LoVo (cell line): ENCODE measurements at places on chromosomes 16 and 17.

GRCh38 chr17:75570034-75570676, 17.4 kb upstream of the MYO15B start:
- DNase-seq, result no peak

GRCh38 chr16:19282101-19282500, 3.4 kb upstream of the CLEC19A start:
- no peak for DNase-seq

GRCh38 chr16:14098081-14098480, 27.0 kb downstream of the MRTFB start:
- DNase-seq, result no peak

- no peak for DNase-seq
These were observed 39.1 kb upstream of the ADGRG1 start for GRCh38 chr16:57589374-57589773.

DNA sequence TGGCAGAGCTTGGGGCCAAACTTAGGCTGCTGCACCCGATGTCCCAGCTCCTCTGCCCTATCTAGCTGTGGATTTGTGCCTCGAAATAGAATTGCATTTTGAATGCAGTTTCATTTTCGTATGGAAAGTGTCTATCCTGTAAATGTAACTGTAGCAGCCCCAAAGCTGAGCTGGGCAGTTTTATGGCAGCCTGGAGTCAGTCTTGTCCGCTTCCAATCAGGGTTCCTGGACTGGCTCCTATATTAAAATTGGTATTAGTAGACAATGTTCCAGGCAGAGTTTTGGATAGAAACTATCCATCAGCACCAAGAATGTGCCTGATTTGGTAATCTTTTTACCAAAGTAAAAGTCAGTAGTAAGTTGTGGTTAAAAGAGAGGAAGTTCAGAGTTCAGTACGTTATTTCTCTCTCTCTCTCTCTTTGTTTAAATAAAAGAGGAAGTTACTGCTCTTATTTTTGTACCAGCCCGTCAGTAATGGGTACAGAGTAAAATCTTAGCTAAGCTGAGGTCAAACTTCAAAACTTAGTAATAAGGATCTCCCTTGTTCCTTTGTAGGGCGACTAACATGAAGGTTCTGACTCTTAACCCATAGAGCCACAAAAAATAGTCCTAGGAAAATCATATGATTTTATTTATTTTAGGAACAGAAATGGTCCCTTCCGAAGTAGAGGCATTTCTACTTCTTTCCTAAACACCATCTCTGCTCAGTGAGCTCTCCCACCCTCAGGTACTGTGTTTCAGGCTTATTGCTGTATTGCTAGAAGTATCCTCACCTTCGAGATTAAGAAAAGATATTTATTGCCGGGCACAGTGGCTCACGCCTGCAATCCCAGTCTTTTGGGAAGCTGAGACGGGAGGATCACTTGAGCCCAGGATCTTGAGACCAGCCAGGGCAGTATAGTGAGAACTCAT, 28.0 kb downstream of the PRKCB start:
- no peak for DNase-seq

DNA sequence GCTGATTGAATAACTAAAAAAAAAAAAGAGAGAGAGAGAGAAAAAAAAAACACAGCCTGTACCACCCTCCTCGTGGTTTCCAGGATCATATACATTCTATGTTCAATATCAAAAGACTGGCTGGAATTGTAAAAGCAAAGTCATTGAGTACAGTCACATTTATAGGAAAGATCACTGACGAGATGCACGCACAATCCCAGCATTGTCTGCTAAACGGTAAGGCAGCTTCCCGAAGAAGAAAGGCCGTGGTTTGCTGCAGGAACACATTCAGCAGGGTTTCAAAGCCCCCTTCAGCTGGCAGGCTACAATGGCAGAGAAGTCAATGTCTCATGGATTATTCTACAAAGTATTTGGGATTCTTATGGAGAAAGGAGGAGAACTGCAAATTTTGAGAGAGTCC, 9.3 kb downstream of the NQO1 start:
- DNase-seq, result no peak

GRCh38 chr17:61335845-61336655, 63.6 kb upstream of the TBX2 start:
- peak; percentile 73 for DNase-seq

GRCh38 chr16:52309446-52310416, 237.2 kb downstream of the TOX3 start:
- no peak for DNase-seq

DNA sequence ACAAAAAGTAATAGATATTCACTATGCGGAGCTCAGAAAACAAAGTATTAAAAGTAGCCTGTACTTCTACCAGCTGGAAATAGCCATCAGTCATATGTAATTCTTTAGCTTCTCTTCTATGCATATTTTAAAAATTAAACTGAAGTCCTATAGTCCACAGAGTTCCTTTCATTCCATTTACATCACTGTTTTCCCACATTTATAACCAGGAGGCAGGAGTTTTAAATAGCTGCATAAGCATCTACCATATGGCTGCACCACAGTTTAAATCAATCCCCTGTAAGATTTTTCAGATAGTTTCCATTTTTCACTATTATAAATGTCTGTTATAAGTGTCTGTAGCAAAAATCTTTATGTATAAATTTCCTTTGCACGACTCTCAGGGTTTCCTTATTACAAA, 45.1 kb downstream of the ZFHX3 start:
- no peak for DNase-seq

- peak; percentile 15 for DNase-seq
These were observed 2.0 kb downstream of the RHBDF2 start for GRCh38 chr17:76499267-76499667.

GRCh38 chr16:88118376-88118775, 167.1 kb downstream of the BANP start:
- no peak for DNase-seq

GRCh38 chr17:55722016-55722736, 488 bp downstream of the TMEM100 start:
- no peak for DNase-seq

DNA sequence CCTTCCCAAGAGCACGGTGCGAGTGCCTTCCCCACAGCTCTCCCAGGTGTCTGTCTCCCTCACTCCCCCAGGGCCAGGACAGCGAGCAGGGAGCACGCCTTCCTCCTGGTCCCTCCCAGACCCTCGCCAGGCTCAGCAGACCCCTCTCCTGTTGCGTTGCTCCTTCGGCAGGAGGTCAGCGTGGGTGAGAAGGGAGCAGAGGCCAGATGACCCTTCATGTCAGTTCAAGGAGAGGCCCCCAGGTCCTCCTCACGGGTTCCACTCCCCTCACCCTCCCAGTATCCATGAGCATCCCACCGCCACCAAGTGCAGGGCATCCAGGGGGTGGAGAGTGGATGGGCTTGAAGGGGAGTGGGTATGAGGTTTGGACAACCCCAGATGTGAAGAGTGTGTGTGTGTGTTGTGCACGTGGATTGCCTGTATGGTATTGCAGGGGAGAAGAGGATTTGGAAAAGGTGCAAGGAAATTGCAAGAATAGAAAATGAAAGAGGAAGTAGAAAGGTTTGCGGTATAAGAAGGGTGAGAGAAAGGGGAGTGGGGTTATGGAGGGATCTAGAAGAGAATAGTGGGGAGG, 17.7 kb downstream of the SGCA start:
- no peak for DNase-seq

- no peak for DNase-seq
These were observed 41.4 kb downstream of the KSR1 start for GRCh38 chr17:27497696-27498095.

DNA sequence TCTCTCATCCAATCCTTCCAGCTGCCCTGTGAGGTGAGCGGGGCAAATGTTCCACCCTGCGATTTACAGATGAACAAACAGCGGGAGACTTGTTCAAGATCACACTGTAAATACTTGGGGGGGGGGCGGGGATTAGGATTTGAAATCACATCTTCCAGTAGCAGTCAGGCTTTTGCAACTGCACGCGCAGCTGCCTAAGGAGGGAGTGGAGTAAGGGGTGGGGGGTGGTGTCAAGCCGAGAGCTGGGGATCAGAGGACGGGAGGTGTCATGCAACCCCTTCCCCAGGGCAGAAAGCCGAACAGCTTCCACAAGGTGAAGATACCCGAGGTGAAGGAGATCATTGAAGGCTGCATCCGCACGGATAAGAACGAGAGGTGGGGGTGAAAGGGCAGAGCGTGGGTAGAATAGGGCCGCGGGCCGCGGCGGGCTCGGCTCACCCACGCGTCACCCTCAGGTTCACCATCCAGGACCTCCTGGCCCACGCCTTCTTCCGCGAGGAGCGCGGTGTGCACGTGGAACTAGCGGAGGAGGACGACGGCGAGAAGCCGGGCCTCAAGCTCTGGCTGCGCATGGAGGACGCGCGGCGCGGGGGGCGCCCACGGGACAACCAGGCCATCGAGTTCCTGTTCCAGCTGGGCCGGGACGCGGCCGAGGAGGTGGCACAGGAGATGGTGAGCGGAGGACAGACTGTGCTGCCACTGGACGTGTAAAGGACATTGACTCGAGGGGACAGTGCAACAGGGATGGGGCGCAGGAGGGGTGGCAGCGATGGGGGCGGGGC, 4.6 kb downstream of the WNK4 start:
- DNase-seq, result no peak

DNA sequence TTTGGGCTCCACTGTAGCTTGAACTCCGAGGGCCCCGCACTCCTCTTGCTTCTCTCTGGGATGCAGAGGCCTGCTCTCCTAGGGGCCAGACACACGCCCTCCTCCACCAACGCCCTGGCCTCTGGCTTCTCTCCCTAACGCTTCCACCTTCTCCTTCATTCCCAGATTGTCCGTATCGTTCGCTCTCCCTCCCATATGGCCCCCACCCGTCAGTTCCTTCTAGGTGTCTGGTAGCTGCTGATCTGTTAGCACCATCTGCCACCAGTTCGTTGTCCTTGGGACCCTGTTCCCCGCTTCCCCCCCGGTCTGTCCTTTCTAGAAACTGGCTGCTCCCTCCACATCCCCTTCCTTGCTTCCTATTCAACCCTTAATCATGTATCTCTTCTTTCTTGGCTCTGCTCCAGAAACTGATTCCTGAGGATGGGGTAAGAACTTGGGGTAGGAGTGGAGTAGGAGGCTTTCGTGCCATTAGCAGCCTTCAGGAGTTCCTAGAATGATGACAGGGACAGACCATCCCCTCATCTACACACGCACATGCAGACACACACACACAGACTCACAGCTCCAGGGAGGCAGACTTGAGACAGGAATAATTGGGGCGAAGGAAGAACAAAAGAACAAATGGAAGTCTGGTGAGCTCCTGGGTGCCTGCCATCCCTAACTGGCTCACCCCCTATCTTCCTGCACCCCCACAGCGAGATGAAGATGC, 4.3 kb downstream of the ATP1B2 start:
- no peak for DNase-seq

DNA sequence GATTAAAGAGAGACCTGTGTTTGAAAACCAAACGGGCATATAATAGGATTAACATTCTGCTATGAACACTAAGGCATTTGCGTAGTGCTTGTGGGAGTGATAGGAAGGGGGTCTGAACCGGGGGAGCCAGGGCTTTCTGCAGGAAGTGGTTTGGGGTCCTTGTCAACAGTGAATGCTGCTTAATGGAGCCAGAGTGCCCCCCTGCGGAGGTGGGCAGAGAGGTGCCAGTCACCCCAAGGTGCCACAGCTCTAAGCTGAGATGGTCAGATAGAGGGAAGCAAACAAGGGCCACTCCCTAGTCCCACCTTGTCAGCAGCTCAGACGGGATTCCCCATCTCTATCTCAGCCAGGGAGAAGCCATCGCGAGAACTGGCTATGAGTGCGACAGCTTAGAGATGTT, 17.7 kb downstream of the NAA60 start:
- no peak for DNase-seq

- peak; percentile 22 for DNase-seq
These were observed 32.8 kb downstream of the DNAH2 start for GRCh38 chr17:7750321-7750821.

DNA sequence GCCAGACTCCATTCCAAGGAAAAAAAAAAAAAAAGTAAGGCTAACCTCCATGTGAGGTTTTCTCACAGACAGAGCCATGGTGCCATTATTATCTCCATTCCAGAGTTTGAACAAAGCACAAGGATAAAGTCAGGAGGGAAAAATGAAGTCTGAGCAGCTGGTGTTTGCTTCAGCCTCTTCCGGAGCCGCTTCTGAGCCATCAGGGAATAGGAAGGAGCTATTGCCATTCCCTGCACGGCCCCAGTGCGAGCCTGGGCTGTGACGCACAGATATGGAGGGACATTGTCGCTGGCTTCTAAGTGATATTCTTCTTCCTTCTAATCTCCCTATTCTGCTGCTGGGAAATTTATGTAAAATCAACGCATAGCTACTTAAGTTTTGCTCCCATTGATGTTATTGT, 69.5 kb upstream of the PIRT start:
- no peak for DNase-seq

DNA sequence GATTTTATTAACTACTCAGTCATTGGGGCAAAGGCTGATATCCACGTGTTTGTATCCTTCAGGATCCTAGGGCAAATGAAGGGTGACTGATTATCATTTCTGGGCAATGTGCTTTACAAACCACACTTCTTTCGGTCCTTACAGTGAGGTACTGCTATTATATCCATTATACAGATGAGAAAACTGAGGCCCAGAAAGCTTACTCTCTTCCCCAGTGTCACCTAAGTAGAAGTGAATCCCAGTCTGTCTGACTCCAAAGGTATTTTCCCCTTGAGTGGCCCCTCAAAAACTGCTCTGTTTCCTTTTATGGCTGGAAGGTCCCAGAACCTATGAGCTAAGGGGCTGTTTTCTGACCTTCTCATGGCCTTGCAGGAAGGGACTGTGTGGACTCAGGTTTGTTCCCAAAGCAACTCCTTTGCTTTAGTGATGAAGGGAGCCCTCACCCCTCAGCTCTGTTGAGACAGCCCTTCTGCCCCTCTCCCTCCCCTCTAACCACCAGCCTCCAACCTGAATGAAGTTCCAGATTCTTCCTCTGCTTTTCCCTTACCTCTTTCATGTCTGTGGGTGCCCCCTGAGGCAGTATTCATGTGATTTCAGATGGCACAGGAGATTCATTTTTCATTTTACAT, 27.4 kb upstream of the ADGRG1 start:
- no peak for DNase-seq

- peak; percentile 62 for DNase-seq
These were observed 1.3 kb upstream of the CLEC19A start for GRCh38 chr16:19284207-19284606.

- DNase-seq, result no peak
These were observed 79.5 kb upstream of the GNG13 start for GRCh38 chr16:879986-880385.

DNA sequence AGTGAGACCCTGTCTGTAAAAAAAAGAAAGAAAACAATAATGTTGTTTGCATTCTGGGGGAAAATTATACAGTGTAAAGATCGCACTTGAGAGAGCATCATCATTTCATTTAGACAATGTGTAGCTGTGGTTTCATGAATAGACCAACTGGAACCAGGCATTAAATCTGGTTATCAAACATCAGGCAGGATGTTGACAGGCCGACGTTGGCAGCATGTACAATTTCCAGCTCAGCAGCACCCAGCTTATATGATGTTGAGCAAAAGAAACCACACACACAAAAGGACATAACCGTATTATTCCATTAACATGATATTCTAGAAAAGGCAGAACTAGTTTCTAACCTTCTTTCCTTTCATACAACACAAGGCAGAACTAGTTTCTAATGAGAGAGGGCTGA, 5.8 kb downstream of the MARVELD3 start:
- no peak for DNase-seq

- DNase-seq, result no peak
These were observed 37.4 kb downstream of the HIC1 start for GRCh38 chr17:2092253-2092652.
